ENCODE measurements at places on chromosomes 6 and 20.

- no peak for DNase-seq
Observed at GRCh38 chr6:125773387-125774341, 17.1 kb upstream of the NCOA7 start.

DNA sequence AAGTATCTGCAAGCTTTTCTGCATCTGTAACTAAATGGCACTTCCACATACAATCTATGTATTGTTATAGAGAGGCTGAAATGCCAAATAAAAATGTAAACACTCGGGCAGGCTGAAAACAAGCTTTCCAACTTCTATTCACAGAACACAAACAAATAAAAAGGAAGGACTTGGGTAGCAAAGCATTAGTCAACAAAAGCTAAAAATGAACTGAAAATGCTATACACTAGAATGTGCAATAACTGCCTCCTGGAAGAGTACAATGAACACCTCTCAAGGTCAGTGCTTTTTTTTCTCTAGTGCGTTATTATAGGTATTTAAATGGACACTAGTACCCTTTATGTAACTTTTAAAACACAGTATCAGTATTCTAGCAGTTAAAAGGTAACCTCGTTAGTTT is 31.4 kb downstream of the STK38 start:
- no peak for DNase-seq

DNA sequence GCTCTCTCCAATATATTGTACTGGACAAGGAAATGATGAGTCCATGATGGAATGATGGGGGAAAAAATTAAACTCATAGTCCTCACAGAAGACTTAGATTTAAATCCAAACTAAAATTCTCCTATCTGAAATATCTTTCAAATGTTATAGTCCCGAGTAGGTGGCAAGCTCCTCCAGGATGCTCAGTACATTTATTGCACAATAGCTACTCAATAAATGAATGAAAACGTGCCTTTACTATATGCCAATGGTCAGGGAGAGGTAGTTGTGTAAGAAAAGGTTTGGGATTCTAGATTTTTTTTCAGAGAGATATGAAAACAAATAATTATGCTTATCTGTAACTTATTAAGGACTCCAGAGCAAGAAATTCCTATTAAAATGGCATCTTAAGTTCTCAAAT is 32.8 kb downstream of the HS3ST5 start:
- DNase-seq: no peak

DNA sequence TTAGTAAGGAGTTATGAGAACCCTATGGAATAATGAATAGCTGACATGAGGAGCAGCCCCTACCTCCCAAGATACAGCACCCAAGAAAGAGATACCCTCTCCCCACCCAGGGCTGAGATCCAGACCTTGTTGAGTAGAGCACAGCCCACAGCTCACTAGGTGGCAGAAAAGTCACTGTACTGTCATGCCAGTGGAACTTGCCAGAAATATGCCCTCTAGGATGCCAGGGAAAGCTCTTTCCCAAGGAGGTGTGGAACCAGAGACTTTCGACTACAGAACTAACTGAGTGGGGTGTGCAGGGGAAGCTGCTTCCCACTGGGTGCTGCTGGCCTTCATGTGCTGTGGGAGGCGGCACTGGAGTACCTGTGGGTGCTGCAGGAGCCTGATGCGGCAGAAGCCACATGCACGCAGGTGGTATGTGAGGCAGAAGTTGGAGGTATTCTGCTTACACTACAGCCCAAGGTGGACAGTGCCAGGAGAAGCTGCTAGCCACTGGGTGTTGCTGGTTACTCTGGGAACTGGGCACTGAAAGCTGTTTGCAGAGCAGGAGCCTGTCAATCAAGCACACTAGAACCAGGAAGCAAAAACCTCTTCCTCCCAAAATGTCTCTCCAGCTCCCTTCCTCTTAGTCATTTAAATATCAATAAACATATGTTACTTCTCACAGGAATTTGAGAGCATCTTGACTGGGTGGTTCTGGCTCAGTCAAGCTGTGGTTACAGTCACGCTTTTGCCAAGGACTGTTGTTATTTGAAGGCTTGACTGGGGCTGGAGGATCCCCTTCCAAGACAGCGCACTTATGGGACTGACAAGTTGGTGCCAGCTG is 17.8 kb downstream of the ARMC12 start:
- DNase-seq: peak; percentile 38

DNA sequence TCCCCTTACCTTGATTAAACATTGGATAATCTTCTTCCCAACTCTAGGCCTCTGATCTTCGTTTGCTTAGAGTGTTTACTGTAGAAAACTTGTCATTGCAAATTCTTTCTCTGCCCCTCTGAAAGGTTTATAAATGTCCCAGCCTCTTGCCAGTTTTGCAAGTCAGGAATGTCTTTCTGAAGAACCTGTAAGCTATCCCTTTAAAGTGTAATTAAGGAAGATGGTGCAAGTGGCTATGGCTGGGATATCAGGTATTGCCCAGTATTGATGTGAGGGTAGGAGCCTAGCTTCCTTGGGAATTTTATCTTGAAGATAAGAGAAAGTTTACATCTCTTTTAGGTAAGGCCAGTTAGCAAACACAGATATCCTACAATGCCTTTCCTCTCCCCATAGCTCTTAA is 211.0 kb upstream of the RIMS1 start:
- no peak for DNase-seq

DNA sequence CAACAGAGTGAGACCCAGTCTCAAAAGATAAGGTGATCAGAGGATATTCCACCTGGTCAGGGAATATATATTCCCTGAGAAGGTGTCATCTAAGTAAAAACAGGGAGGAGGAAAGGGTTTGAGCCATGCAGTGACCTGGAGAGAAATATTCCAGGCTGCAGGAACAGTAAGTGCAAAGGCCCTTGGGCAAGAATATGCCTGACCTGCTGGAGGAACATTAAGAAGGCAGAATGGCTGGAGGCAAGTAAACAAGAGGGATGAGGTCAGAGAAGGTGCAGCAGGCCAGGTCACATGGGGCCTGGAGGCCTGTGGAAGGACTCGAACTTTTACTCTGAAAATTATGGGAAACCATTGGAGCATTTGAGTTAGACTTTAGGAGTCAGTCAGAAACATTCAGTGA is 6.7 kb downstream of the DEF6 start:
- DNase-seq: no peak

- DNase-seq: peak; percentile 90
Observed at GRCh38 chr20:5859608-5860007, 90.7 kb downstream of the TRMT6 start.

DNA sequence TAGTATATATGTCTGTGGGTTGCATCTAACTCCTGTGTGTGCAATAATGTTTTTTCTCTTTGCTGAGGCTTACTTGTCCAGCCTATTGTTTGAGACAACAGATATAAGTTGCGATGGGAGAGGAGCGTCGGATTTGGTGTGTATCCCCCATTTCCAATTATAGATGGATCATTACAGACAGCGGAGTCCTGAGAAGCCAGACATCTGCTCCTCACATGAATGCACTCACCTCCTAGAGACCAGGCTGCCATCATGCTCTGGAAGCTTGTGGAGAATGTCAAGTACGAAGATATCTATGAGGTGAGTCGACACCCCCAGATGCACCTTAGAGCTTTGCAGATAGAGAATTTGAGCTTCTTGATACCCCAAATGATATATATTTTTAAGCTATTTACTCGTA is at the start of gene TFAP2B:
Gene TFAP2B, plus strand, starts transcription at position 199 of the 400 bp plus-strand sequence. Its CDS starts 21 bp downstream, at position 220.
- peak; percentile 52 for DNase-seq

DNA sequence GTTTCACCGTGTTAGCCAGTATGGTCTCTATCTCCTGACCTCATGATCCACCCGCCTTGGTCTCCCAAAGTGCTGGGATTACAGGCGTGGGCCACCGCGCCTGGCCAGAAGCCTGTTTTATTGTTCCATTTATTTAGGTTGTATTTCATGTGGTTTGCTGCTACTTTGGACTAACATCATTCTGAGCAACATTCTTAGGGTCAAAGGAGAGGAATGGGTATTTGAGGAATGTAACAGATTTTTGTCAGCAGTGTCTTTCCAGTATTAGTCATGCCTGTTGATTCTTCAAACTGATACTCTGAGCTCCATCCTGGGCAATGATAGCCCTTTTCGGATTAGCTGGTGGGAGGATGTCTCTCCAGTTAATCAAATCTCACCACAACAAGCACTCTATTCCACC is 213.0 kb upstream of the CITED2 start:
- DNase-seq: peak; percentile 97

- no peak for DNase-seq
Observed at GRCh38 chr6:147715035-147715434, 206.5 kb downstream of the SAMD5 start.

DNA sequence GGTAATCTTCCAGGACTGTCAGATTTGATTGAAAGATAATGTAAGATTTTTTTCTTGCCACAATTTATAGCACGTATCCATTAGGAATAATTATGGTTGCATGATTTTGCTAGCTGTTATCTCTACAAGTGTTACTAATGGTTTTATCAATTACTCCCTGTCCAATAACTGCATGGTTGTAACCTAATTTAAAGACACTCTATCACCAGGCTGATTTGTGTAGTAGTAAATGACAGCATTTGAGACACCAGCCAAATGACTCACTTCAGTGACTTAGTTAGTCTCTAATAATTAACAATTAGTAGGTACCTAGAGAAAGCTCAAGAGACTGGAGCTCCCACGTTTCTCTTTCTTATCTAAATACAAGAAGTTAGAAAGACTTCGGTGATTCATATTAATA is 453.8 kb upstream of the POU3F2 start:
- DNase-seq: no peak

GRCh38 chr6:5025911-5026819 is 22.3 kb upstream of the RPP40 start:
- DNase-seq: peak; percentile 38

DNA sequence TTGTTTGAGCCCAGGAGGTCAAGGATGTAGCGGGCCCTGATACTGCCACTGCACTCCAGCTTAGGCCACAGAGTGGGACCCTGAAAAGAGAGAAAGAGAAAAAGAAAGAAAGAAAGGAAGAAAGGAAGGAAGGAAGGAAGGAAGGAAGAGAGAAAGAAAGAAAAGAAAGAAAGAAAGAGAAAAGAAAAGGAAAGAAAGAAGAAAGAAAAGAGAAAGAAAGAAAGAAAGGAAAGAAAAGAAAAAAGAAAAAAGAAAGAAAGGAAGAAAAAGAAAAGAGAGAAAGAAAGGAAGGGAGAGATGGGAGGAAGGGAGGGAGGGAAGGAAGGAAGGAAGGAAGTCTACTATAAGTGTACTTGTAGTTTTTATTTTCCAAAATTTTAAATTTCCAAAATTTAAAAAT is 42.2 kb upstream of the AKAP12 start:
- no peak for DNase-seq

GRCh38 chr6:96016334-96017069 is 728 bp downstream of the FUT9 start:
- no peak for DNase-seq

DNA sequence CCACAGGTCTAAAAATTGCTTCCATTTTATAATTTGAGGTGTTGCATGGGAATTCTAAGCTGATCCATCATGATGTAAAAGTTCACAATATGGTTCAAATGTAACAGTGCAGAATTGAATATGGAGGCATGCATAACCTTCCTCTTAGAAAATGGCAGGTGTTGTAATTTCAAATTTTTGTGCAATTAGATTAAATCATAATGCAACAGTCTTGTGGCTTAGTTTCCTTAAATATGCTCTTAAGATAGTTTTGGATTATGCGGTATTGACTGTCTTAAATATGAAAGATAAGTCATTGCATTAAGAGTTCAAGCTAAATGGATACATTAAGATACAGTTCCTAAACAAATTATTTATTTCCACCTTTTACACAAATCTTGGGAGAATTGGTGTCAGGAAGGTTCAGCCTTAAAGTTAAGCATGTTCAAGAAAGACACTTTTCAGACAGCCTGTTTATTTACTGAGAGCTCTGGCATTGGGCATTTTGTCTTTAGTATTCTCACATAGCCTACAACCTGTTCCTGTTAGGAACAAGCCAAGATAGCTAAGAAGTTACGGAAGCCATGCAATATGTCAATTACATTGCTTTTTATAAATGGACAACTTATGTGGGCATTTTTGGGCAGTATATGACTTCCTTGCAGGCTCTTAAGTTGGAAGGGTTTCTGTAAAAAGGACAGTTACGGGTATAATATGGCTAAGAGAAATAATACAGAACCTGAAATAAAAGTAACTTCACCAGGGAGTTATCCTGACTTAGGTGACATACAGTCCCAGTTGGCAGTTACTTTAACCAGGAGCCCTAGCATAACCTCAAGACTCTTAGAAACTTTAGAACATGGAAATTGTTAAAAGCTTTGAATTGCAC is 9.3 kb downstream of the SRSF3 start:
- no peak for DNase-seq

DNA sequence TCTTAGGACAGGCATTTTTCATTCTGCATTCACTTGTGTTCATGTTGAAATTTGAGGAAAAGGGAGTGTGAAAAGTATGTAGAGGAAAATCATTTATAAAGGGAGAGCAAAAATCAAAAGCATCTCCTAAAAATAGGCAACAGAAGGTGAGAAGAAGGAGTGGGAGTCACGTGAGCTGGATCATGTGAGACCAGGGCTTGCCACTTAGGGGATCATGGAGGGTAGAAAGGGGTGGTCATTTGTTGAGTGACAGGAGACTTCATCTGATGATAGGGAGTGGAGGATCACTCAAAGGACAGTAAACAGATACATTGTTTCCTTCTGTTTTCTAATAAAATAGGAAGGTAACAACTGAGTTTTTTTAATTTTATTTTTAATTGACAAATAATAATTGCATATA is 17.1 kb downstream of the RBM24 start:
- DNase-seq: no peak

DNA sequence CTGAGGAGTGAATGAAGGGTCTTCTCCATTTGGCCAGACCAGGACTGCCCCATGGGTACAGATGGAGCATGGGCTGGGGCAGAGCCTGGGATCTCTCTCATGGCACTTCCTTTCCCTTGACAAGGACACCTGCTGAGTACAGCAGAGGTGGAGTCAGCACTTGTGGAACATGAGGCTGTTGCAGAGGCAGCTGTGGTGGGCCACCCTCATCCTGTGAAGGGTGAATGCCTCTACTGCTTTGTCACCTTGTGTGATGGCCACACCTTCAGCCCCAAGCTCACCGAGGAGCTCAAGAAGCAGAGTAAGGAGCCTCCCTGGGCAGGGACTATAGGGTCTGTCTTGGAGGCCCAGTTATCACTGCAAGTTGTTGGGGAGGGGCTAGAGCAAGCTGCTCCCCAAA is 29.6 kb downstream of the GSS start:
- no peak for DNase-seq

- DNase-seq: no peak
Observed at GRCh38 chr6:20810727-20811108, 276.5 kb downstream of the CDKAL1 start.

DNA sequence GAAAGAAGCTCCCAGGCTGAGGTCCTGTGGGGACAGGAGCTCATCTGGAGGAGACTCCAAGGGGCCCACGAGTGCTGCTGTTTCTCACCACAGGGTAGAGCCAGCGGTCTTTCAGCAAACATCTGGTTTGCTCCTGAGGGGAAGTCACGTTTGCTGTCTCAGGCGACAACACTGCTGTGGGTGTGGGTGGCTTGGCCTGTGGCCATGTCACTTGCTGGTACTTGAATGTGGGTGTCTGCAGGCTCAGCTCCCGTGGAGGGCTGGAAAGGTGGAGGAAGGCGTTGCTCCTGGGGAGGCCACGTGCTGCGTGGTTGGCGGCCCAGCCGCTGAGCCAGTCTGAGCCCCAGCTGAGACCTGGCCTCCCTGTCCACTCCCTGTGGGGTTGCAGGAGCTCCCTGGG is 52.8 kb upstream of the MPC1 start:
- DNase-seq: no peak

- DNase-seq: no peak
Observed at GRCh38 chr6:144488590-144488989, 203.5 kb downstream of the UTRN start.

Measured in iris pigment epithelial cell (primary cell).